Activated CD8-positive, alpha-beta memory T cell treated with anti-CD3 and anti-CD28 coated beads for 4 hours (primary cell): ENCODE measurements at places on chromosomes 5 and 9.

DNA sequence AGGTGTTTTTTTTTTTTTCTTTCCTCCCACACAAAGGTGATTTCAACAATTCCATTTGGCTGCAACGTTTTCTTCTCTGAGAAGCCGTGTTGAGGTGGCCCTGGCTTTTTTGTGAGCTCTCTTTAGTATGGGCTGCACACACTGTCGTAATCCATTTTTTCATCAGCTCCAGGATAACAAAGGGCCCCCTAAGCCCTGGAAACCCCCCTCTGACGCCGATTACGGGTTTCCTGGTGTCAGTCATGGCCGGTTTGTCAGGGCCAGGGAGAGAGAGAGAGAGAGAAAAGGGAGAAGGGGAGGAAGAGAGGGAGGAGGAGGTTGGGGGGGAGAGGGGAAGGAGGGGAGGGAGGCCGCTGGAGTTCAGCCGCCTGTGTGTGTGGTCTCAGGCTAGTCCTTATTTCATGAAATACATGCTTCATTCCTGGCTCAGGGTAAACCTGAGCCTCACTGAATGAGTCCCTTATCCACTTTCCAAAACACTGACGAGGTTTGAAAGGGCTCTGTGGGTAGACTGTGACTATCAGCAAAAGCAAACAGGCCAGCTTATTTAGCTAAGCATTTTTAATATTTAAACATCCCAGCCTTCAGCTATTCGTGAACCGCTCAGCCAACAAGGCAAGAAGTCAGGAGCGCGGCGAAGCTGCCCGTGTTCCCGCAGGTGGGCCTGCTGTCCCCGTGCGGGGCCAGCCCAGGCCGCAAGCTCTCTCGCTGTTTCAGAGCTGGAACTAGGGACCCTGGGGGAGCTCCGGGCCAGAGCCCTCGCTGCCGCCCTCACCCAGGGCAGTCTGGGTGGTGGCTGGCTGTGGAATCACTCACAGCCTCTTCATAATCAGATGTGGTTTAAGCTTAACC is 172.8 kb downstream of the ERCC6L2 start:
- DNase-seq, result no peak

DNA sequence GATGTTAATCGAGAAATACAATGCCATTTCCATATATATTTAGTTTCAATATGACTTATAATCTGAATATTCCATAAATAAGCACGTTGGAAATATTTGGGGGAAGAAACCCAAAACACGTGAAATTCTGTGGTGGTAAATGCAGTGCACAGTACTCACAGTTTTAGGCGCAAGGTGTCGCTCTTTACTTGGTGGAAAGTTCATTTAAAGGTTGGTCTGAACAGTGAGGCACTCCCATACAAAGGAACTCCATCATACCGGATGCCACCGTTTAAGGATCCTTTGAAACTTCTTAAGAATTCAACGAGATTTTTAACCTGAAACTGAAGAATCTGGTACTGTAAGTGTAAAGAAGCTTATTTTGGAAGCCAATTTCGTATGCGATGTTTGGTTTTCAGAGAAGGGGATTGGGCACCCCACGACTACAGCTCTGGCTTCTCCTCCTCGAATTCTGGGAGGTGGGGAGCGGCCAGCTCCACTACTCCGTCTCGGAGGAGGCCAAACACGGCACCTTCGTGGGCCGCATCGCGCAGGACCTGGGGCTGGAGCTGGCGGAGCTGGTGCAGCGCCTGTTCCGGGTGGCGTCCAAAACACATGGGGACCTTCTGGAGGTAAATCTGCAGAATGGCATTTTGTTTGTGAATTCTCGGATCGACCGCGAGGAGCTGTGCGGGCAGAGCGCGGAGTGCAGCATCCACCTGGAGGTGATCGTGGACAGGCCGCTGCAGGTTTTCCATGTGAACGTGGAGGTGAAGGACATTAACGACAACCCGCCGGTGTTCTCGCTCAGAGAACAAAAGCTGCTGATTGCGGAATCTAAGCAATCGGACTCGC is at the start of gene PCDHA11:
Gene PCDHA11 (plus strand): TSS at position 237 of the 834 bp plus-strand sequence. CDS start 147 bp downstream, at position 384.
- DNase-seq, result no peak

- DNase-seq, result no peak
These were observed 28.8 kb upstream of the ADAMTS2 start for GRCh38 chr5:179373961-179374505.

DNA sequence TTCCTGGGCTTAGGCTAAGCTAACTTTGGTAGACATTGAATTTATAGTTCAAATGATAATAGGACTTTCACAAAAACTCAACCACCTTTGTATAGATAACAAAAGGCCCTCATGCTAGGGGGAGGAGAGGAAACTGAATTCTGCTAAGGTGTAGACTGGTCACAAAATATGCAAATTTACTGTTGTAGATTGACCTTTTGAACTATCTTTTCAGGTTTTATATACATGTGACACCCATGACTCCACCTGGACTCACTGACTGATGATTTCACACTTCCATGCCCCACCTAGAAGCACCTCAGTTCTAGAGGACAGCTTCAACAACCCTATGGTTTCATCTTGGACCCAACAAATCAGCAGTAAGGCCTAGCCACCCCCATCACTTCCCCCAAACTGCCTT is 165.7 kb downstream of the CEMIP2 start:
- no peak for DNase-seq

GRCh38 chr5:2200261-2200950 is 317.7 kb upstream of the IRX4 start:
- no peak for DNase-seq

DNA sequence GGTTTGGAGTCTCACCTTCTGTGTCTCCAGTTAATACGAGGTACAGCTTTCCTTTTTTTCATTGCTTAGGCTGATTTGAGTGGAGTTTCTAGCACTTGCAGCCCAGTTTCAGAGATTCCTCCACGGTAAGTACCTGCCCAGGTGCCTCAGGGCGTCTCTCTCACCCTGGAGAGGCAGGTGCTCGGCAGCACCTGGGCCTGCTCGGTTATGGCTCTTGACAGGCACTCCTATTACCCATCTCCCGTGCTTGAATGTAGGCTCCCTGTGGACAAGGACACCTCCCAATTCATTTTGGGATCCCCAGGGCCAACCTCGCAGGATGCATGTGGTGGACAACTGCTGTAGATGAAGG is 144.3 kb downstream of the NR3C1 start:
- DNase-seq, result no peak

DNA sequence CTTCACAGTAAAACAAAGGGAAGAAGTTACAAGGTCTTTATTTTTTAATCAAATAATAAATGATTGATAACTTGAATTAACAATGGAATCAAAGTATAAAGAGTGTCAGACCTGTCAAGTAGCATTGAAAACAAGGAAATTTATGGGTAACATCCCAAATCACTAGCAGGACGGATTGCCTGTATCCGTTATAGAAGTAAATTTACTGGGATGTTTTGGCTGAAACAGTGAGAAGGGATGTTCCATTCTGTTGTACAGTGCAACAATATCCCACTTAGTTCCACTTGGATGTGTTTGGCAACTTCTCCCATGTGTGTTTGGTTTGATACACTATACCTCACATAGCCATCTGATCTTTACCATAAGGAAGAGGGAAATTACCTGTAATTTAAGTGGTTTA is 421.0 kb upstream of the CHD1 start:
- DNase-seq, result no peak

- DNase-seq, result no peak
These were observed 238.5 kb upstream of the SMARCA2 start for GRCh38 chr9:1776668-1777067.
